IMR-90 (cell line): ENCODE measurements at places on chromosomes 2 and 18. TPM values are rescaled to one million over a fixed set of nuclear protein-coding genes. Genes with fewer than 3 reads are reported as not detected.

The STK11IP gene
- total RNA-seq = 6.7 and 19.7 TPM in 2 replicates

The SPP2 gene
- not detected in 2 replicates for total RNA-seq

The DNAJC5G gene
- not detected in 2 replicates for total RNA-seq

The COL6A3 gene
- 1,501 and 1,855 TPM in 2 replicates for total RNA-seq

The RESP18 gene
- not detected in 2 replicates for total RNA-seq

The GKN1 gene
- total RNA-seq = not detected in 2 replicates

The LOXHD1 gene
- not detected in 2 replicates for total RNA-seq

The NTSR2 gene
- not detected in 2 replicates for total RNA-seq

The CCDC121 gene
- 2.0 and 2.2 TPM in 2 replicates for total RNA-seq

The PTH2R gene
- total RNA-seq = under 0.01 TPM in 1 of 2 replicates, not detected in the other

The MAL gene
- total RNA-seq = not detected in 2 replicates

The C2orf66 gene
- not detected in 2 replicates for total RNA-seq

The MLPH gene
- total RNA-seq = 13.8 and 13.9 TPM in 2 replicates

The CHRND gene
- total RNA-seq = not detected in 2 replicates

The MYOM1 gene
- total RNA-seq = under 0.01 TPM in 2 replicates
